ENCODE measurements at places on chromosomes 11 and 22. TPM values are rescaled to one million over a fixed set of nuclear protein-coding genes. Genes with fewer than 3 reads are reported as not detected.

NDUFS3 gene
- total RNA-seq = 109 TPM

TSKU gene
- 43.3 TPM for total RNA-seq

CST6 gene
- total RNA-seq = 0.82 TPM

NXPE2 gene
- not detected for total RNA-seq

CADM1 gene
- 49.0 TPM for total RNA-seq

JAML gene
- not detected for total RNA-seq

RNF169 gene
- total RNA-seq = 18.5 TPM

DEUP1 gene
- not detected for total RNA-seq

LUZP2 gene
- total RNA-seq = 0.28 TPM
